ENCODE measurements at places on chromosomes 2 and 18. TPM values are rescaled to one million over a fixed set of nuclear protein-coding genes. Genes with fewer than 3 reads are reported as not detected.

Gene TTL
- 20.9 TPM for total RNA-seq

Gene DIPK1C
- not detected for total RNA-seq

Gene TUBA3E
- total RNA-seq = not detected

Gene SLC30A3
- not detected for total RNA-seq

Gene SLC66A3
- 18.5 TPM for total RNA-seq

Gene TRIM54
- 0.24 TPM for total RNA-seq

Gene SLC8A1
- 1.9 TPM for total RNA-seq

Gene RNF152
- total RNA-seq = 10.0 TPM

Gene IL36G
- not detected for total RNA-seq

Gene ZAP70
- not detected for total RNA-seq

Gene CAPN14
- total RNA-seq = not detected

Gene LBX2
- 0.64 TPM for total RNA-seq

Gene FBXO48
- 0.65 TPM for total RNA-seq

Gene KLHL30
- not detected for total RNA-seq

Gene UGT1A5
- total RNA-seq = not detected

Gene RAB31
- total RNA-seq = 18.9 TPM

Gene CREG2
- total RNA-seq = 0.91 TPM

Gene UGT1A1
- total RNA-seq = not detected

Gene COLEC12
- total RNA-seq = 4.0 TPM

Gene LIMS4
- total RNA-seq = not detected

Gene COX5B
- total RNA-seq = 440 TPM

Gene SULT1C2
- total RNA-seq = not detected

Gene SOCS6
- total RNA-seq = 23.1 TPM

Gene GALNT13
- total RNA-seq = 0.78 TPM

Gene BUB1
- total RNA-seq = 31.0 TPM

Gene TWIST2
- 63.5 TPM for total RNA-seq

Gene SALL3
- not detected for total RNA-seq

Gene RPRM
- not detected for total RNA-seq

Gene CAMKMT
- total RNA-seq = 2.7 TPM

Gene UGT1A4
- total RNA-seq = not detected

Gene GAREM1
- total RNA-seq = 5.7 TPM

Gene CFAP221
- not detected for total RNA-seq

Gene EGR4
- not detected for total RNA-seq
